ENCODE measurements at places on chromosomes 3 and 15.

- DNase-seq, result no peak
Measured at GRCh38 chr15:78993931-78994530, 49.2 kb upstream of the CTSH start.

- DNase-seq, result peak; percentile 75
Measured at GRCh38 chr3:47163169-47164006, 525 bp downstream of the SETD2 start.

GRCh38 chr3:11559816-11560633 is 83.7 kb downstream of the VGLL4 start:
- DNase-seq, result no peak

DNA sequence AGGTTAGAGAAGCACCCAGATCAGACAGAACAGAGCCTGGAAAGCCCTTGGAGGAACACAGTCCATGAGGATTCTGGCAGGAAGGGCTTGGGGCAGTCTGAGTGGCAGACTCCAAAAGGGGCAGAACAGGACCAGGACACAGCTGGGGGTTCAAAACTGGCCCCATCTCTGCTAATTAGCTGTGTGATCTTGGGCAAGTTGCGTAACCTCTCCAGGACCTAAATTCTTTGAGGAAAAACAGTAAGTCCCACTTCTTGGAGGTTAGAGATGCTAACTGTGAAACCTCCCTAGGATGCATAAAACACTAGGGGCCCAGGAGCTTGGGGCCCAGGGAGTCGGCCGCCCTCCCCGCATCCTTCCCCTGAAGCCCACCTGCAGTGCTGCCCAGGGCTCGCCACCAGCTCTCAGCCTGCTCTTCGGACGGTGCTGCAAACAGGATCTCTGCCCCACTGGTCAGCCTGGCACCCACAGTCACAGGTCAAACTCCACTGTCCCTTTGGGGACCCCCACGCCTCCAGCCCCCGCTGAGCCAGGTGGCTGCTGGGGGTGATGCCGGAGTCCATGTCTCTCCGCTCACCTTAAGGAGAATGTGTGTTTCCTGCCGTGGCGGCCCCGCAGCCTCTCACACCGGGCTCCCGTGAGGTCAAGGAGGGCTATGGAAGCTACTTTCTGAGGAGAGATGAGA is 12.0 kb downstream of the PLA2G4B start:
- DNase-seq, result no peak

Measured in OCI-M1 (cell line).